ENCODE measurements at places on chromosomes 16 and 17.

- no peak for DNase-seq
These were observed 333 bp upstream of the NOG start for GRCh38 chr17:56593086-56593645.

DNA sequence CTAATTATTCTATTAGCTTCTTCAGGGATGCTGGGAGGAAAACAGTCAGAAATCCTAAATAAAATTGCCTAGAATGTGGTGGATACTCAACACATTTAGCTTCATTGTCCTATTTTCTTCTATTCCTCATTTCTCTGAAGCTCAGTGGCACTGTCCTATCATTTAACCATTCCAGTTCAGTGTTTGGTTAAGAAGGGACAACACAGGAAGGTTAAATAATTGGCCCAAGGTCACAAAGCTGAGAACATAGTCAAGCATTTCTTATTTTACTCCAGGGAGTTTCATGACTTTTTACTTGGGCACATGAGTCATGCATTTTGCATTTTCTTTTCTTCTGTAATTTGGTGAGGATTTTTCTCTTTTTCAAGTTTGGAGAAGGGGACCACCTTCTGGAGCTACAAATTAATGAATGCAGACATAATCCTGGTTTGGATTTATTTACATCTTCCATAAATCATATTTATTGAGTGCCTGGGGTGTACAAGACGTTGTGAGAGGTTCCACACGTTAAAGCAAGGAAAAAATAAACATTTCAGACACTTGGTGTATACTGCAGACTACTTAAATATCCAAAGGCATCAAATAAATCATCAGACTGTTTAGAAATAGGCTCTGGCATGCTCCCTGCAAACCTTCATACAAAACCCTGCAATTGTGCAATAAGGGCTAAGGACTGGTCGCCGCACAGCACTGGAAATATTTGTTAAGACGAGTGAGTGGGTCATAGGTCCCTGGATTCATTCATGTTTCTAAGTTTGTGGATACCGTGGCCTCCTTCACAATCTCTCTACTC, 263.9 kb downstream of the MAF start:
- DNase-seq, result no peak

GRCh38 chr17:27975146-27976011, 67.1 kb upstream of the NLK start:
- DNase-seq, result no peak

GRCh38 chr17:29124925-29125273, 55.3 kb downstream of the MYO18A start:
- no peak for DNase-seq

DNA sequence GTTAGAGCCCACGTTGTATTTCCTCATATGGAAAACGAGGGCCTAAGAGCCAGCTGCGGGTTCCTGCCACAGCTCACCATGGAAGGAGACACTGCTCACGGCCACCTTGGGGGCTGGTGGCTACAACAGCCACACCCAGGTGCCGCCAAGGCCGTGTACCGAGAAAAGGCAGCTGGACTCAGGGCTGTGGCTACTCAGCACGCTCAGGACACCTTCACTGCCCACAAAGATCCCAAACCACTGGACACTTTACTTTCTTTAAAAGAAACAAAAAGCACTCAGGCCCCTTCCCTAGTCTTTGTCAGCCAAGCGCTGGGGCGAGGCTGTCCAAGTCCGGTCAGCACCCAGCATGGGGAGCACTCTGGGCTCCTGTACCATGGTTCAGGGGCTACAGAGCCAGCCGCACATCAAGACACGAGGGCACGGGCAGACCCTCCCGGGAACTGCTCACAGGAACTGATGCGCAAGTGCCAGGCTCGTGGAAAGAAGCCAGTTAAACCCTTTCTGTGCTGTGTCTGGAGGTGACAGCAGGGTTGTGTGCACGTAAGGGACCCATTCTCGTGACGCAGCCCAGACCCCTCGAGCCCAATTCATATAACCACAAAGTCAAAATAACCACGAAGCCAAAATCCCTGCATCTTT, 18.5 kb downstream of the SLC16A3 start:
- no peak for DNase-seq

DNA sequence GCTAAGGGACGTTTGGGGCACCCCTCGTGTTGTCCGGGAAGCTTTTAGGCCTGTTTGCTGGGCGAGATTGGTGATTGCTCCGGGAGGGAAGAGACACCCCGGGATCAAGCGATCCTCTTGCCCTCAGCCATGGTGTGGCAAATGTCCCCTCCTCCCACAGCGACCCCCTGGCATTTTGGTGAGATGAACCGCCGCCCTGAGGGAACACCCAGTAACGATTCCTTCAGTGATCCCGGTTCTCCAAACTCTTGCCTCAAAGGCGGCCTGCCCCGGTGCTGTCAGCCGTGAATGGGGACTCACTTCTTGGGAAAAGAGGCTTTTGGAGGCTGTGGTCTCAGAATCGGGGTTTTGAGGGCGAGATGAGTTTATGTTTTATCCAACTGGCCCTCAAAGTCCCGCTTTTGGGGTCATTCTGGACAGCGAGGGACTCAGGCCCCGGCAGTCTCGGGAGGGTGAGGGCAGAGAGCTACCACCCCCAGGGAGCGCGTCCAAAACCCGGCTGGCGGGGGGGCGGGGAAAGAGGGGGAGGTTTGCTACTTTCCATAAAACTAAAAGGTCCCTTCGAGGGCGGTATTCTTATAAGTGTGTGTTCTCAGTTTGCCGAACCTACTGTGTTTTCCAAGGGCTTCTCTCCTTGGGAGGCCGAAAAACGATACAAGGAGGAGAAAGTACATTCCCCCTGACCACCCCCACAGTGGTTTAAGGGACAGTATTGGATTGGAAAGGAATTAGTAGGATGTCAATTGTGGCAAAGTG, 232.7 kb downstream of the MRTFB start:
- no peak for DNase-seq

GRCh38 chr17:7944326-7944725, 12.3 kb downstream of the CNTROB start:
- no peak for DNase-seq

DNA sequence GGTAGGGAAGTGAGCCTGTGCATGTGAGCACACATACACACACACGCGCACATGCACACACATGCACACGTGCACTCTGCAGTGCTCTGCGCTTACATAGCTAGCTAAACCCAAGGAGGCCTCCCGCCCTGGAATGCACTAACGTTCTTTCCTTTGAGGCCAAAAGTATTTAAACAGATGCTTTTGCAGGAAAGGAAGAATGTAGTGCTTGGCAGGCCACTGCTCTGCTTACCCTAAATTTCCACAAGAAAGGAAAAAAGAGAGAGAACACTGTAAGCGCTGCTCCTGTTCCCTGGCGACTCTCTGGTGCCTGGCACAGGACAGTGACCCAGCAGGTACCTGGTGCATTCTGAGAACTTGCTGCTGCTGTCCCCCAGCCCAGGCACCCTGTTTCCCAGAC, 31.3 kb upstream of the MRPS23 start:
- DNase-seq, result no peak

GRCh38 chr17:79630126-79630525, 19.3 kb upstream of the RBFOX3 start:
- no peak for DNase-seq

- no peak for DNase-seq
These were observed 78.0 kb downstream of the RAP1GAP2 start for GRCh38 chr17:2874189-2874686.

DNA sequence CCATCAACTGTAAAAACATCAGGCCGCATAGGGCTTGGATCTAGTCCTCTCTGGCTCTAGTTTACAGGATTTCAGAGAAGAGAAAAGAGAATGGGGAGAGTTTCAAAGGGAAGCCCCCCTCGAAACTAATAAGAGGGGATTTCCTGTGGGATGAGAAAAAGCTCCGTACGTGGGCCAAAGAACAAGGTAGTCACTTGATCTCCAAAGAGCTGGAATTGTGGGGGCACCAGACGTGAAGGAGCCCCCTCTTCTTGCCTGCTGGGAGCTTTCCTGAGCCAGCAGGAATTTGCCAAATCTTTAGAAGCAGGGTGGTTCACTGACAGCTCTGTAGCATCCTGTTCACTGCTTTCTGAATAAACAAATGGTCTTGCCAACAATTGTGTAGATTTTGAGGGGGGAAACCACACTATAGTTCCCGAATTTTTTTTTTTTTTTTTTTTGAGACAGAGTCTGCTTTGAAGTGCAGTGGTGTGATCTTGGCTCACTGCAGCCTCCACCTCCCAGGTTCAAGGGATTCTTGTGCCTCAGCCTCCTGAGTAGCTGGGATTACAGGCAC, 7.0 kb upstream of the TMIGD1 start:
- DNase-seq, result no peak

GRCh38 chr17:75001915-75002843, 10.3 kb upstream of the MRPL58 start:
- no peak for DNase-seq
